ENCODE measurements at places on chromosomes 11 and 22.

GRCh38 chr11:45146072-45147016, at the start of gene PRDM11:
PRDM11 (plus strand) TSS chr11:45146639; CDS start chr11:45181767, 35,128 bp downstream.
- DNase-seq = peak; percentile 42

GRCh38 chr11:1918436-1919315, 827 bp upstream of the TNNT3 start:
- DNase-seq = no peak

GRCh38 chr22:37300551-37301017, 18.3 kb downstream of the CYTH4 start:
- DNase-seq = no peak

DNA sequence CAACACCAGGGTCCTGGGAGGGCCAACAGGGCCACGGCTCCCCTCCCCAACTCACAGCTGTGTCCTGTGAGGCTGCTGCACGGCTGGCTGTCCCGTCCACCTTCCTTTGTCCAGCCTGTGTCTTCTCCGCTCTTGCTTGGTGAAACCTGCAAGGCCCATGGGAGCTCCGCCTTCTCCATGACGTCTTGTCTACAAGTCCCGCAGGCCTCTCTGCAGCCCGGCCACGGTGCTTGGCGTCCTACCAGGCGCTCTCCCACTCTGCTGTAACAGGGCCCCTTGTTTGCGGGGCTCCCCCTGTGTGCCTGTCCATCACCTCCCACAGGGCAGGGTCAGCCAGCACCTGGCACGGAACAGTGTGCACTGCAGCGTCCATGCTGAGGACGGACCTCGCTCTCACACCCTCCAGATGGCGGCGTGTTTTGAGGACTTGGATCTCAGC, 866.8 kb downstream of the TBC1D22A start:
- no peak for DNase-seq

DNA sequence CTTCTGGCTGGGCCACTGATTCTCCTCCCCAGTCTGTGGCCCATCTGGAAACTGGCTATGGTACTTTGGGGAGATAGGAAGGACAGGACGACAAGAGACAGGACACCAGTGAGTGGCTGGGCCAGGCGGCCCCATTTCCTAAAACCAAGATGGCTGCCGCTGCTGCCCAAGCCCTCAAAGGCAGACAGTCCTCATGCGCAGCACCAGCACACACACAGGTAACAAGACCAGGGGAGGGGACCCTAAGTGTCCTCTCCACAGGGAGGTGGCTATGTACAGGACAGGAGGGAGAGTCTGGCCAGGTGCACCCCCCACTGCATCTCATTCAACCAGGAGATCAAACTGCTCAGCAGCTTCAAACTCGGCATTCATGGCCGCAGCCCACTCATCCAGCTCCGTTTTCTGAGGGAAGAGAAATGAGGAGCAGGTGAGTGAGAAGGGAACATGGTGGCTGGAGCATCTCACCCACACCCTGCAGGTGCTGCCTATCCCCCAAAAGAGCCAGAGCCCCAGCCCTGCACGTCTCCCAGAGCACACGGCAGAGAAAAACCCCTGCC, 5.0 kb downstream of the CDCA5 start:
- DNase-seq = no peak

- DNase-seq = no peak
These were observed 852 bp downstream of the TRAF6 start for GRCh38 chr11:36509201-36509639.

- no peak for DNase-seq
These were observed 4.8 kb downstream of the IGLL5 start for GRCh38 chr22:22892096-22893052.

DNA sequence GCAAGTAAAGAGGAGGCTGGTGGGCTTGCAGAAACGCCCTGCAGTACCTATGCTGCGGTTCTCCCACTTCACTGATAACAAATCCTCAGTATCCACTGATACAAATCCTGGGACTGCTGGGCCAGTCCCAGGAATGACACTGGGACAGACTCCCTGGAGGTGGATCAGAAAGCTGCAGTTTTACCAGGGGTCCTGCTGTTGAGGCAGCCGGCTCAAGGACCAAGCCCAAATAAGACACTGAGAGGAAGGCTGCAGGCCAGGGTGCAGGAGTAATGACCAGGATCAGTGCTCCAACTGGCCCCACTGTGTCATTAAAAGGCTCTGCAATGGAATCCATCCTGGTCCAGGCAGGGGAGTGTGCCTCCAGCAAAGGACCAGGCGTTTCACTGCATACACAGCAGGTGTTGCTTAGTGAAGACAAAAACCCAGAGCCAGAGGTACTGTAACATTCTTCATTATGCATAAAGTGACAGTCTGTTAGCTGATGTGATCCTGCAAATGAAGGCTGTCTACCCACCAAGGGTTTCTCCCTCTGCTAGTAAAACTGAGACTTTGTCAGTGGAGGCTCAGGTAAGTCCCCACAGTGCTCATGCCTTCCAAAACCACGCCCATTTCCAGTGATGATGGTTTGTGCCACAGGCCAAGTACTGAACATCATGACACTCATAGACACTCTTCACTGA, 1.4 kb upstream of the C22orf39 start:
- no peak for DNase-seq

GRCh38 chr11:111282562-111283075, 15.7 kb upstream of the POU2AF3 start:
- DNase-seq = no peak

DNA sequence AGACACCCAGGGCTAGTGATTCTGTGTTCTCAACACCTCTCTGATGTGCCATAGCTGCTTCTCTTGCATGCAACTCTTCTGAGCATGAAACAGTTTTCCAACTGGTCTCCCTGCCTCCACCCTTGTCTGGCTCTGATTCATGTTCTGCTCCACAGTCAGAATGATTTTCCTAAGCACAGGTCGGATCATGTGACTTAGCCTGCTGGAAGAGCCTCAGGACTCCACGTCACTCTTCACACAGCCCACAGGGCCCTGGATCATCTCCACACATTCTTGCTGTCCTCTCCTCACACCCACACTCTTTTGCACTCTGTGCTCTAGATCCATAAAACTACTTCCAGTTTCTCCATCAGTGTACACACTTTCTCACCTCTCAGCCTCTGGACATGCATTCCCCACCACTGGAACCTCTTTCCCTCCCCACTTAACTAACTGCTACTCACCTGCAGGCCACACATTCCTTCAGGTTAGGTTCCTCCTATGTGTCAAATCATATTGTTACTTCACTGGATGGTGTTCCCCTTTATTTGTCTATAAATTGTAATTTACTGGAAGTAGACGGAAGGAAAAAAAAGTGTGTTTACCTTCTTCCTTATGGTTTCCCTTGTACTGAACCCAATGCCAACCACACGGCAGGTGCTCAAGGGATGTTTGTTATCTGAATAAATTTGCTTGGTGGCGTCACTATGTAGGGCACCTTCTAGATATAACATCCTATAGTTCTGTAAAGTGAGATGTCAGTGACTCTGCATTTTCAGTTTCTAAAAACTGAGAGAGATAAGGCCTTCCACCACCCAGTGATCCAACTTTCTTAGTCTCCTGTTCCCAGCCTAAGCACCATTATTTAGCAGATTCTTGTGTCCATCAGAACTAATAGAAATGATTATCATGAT, 133.7 kb downstream of the ETS1 start:
- DNase-seq = no peak

- peak; percentile 35 for DNase-seq
These were observed 66.6 kb upstream of the RDX start for GRCh38 chr11:110362971-110363509.

Measured in hippocampal formation (tissue), 2 donors.